Stimulated activated CD4-positive, alpha-beta T cell treated with anti-CD3 and anti-CD28 coated beads, Interleukin-1b, Interleukin-23, amount 100 ng/mL, for 1 hour (primary cell): ENCODE measurements at places on chromosomes 7 and 10.

DNA sequence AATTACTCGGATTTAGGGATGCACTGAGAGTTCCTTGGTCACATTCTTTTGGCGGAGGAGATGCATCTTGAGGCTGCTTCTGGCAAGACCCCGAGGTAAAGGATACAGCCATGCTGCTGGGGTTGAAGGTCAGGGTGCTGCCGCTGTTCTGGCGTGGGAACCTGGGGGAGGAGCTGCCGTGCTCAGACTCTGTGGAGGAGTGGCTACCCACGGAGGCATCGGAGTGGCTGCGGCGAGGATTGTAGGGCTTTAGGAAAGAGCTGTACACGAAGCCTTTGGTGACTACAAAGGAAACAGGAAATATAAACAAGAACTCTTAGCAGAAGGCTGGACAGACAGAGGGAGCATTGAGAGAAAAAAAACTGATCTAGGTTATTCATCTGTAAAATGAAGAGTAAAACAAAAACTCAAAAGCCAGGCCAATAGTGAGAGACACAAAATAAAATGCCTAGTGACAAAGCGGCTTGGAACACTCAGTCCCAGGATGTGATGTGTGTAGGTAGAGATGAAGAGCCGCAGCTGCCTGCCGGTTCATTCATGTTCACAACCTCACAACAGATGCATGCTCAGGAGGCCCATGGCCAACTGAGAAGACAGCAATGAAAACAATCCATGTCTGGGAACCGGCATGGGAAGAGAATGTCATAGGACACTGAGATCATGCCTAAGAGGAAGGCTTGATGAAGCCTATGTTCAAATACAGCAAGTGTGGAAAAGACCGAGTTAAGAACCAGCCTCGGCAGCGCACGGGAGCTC lies 97.8 kb downstream of the ABCC2 start:
- DNase-seq, result no peak

- DNase-seq, result no peak
These were observed 112.5 kb downstream of the DOCK1 start for GRCh38 chr10:127017541-127018297.

GRCh38 chr10:17758200-17758599 lies 6.2 kb downstream of the TMEM236 start:
- DNase-seq, result no peak

- no peak for DNase-seq
These were observed 3.0 kb downstream of the ADRA2A start for GRCh38 chr10:111079781-111080180.

DNA sequence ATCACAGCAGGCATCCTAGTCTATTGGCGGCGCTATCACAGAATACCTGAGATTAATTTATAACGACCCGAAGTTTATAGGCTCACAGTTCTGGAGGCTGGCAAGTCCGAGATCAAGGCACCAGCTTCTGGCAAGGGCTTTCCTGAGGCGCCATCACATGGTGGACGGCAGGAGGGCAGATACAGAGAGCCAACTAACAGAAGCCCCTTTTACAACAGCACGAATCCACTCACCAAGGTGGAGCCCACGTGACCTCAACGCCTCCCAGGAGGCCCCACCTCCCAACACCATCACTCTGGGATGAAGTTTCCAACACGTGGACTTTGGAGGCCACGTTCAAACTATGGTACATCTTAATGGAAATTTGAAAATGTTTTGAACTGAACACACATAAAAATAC lies 255.3 kb downstream of the ELFN1 start:
- no peak for DNase-seq

- no peak for DNase-seq
These were observed at the start of gene FLNC for GRCh38 chr7:128830231-128831177. TSS of gene FLNC (plus strand) at chr7:128830406. CDS start at chr7:128830638, 232 bp downstream.

- no peak for DNase-seq
These were observed 40.8 kb downstream of the CYP2C19 start for GRCh38 chr10:94803307-94803706.

DNA sequence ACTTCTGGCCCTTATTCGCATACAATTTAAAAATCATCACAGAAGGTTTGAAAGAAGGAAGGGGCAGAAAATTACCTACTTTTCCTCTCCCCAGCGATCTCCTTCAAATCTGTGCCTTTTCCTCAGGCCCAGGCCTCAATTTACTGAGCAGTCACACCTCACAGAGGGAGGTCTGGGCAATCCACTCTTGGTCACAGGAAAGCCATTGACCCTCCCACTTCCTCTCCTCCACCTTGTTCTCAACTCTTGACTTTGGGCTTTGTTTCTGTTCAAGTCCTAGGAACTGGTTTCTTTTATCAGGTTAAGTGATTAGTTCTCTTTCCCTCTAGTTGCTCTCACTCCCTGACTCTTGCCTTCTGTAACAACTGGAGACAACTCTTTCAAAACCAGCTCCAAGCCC lies 37.0 kb upstream of the ATRNL1 start:
- DNase-seq, result no peak

- no peak for DNase-seq
These were observed 134.3 kb downstream of the C10orf90 start for GRCh38 chr10:126536148-126536547.

- DNase-seq, result no peak
These were observed 27.2 kb upstream of the GPR22 start for GRCh38 chr7:107442678-107443077.

DNA sequence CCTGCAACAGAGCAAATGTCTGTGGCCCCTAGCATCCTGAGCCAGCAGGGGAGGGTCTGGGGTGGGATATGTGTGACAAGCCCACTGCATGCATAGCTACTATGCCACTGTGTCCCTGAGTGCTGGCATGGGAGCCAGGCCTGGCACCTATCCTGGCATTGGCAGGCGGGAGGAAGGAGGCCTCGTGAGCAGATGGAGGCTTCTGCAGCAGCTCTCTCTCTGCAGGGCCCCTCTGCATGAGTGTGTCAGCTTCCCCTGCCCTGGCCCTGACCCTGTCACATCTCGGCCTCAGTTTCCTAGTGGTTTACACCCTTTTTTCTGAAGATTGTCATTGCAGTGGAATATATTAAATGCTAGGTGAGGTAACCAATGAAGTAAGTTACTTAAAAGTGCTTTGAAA lies 13.1 kb upstream of the IMPDH1 start:
- DNase-seq, result no peak

DNA sequence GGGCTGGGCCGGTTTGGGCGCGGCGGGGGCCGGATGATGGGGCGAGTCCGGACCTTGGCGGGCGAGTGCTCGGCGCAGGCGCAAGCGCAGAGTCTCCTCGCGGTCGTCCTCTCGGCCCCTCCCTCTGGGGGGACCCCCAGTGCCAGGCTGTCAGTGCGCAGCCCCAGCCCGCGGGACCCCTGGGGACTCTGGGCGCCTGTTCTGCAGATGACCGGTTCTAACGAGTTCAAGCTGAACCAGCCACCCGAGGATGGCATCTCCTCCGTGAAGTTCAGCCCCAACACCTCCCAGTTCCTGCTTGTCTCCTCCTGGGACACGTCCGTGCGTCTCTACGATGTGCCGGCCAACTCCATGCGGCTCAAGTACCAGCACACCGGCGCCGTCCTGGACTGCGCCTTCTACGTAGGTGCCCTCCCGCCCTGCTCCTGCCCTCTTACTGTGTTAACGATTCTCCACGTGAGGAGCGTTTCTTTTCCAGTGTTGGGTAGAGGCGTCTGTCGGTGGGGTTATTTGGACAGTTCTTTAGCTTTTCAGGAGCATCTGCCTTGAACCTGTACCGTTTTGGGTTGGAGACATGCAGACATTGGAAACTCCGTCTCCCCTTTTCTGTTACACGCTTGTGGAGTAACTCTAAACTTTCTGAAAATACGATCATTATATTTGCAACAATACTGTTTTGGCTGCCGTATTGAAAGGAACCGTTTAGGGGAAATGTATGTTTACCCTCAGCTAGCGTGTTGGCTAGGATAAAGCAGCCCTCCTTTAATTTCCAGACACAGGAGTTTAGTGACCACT lies 706 bp downstream of the BUB3 start:
- no peak for DNase-seq

DNA sequence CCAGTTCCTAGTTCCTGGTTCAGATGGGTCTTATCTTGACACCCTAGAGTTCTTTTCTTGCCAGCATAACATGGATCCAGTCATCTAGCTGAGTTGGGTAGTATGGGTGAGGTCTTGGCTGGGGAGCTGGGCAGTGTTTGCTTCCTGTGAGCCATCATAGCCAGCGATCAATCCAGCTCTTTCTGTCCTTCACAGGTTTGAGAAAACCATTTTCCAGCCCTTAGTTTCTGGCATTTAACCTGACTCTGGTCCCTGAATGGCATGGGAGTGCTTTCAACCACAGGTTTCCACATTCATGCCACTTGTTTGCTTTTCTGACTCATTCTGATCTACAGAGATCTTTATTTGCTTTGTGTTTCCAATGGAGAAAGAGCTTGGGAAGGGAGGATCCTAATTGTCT lies 8.6 kb downstream of the SLC13A1 start:
- no peak for DNase-seq

- no peak for DNase-seq
These were observed 173.6 kb upstream of the NPS start for GRCh38 chr10:127375461-127375860.

- DNase-seq, result no peak
These were observed 29.1 kb downstream of the UBE2H start for GRCh38 chr7:129923709-129924108.

GRCh38 chr10:117442944-117443685 lies 67.9 kb upstream of the PDZD8 start:
- DNase-seq, result no peak

DNA sequence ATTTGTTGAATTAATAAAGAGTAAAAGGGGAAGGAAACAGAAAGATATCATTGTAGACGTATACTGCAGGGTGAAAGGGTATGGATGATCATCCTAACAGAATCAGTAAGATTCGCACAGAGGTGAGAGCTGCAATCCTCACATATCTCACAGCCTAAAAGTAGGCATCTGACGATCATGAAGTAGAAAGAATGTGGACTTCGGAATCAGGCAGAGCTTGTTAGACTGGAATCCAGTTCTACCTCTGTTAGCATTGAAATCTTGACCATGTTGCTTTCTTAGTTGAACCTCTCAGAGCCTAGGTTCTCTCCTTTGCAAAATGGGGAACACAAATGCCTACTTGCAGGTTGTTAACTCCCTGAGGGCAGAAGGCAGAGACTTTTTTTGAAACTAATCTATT lies 320.0 kb upstream of the C7orf33 start:
- DNase-seq, result no peak

GRCh38 chr7:50422858-50423257 lies 27.3 kb downstream of the FIGNL1 start:
- DNase-seq, result no peak

- DNase-seq, result no peak
These were observed 290.5 kb upstream of the AKR1E2 start for GRCh38 chr10:4535521-4535920.

DNA sequence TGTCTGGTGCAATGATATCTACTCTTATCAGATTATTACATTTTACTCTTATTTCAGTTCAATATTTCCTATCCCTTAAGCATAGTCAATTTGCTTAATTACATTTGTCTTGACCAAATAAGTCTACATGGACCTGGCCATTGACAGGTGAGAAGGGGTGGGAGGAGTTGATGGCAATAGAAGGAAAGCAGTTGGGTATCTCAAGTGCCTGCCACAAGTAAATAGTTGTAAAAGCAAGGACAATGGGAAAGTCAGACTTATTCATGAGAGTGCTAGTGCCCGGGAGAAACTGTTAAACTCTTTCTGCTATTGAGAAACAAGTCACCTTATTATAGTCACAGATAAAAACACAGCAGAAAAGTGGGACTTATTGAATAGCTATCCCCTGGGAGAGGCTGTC lies 32.4 kb upstream of the HGF start:
- no peak for DNase-seq

GRCh38 chr10:80751940-80752339 lies 214.2 kb downstream of the SH2D4B start:
- no peak for DNase-seq
